Aorta (tissue), 5 donors: ENCODE measurements at places on chromosomes 11 and 22. TPM values are rescaled to one million over a fixed set of nuclear protein-coding genes. Genes with fewer than 3 reads are reported as not detected.

- peak overlapping the region; percentile 19 for H3K27ac ChIP-seq
- no peaks in the 10 kb centered on the region for H3K27me3 ChIP-seq
- H3K36me3 ChIP-seq, result no peaks in the 10 kb centered on the region
- DNase-seq, result no peak
Measured at GRCh38 chr11:96318850-96319249, 24.1 kb downstream of the MAML2 start.

GRCh38 chr11:130765951-130766649 lies 150.2 kb downstream of the SNX19 start:
- H3K27me3 ChIP-seq, result no peaks in the 10 kb centered on the region
- H3K4me3 ChIP-seq, result no peak overlapping the region
- no peak for DNase-seq
- H3K27ac ChIP-seq, result no peak overlapping the region

GRCh38 chr22:36471341-36471821 lies 10.1 kb downstream of the TXN2 start:
- peaks cover 4% of the 10 kb centered on the region for H3K36me3 ChIP-seq
- no peaks in the 10 kb centered on the region for H3K27me3 ChIP-seq
- H3K4me1 ChIP-seq, result no peaks in the 10 kb centered on the region
- no peak overlapping the region for H3K4me3 ChIP-seq
- DNase-seq, result no peak

DNA sequence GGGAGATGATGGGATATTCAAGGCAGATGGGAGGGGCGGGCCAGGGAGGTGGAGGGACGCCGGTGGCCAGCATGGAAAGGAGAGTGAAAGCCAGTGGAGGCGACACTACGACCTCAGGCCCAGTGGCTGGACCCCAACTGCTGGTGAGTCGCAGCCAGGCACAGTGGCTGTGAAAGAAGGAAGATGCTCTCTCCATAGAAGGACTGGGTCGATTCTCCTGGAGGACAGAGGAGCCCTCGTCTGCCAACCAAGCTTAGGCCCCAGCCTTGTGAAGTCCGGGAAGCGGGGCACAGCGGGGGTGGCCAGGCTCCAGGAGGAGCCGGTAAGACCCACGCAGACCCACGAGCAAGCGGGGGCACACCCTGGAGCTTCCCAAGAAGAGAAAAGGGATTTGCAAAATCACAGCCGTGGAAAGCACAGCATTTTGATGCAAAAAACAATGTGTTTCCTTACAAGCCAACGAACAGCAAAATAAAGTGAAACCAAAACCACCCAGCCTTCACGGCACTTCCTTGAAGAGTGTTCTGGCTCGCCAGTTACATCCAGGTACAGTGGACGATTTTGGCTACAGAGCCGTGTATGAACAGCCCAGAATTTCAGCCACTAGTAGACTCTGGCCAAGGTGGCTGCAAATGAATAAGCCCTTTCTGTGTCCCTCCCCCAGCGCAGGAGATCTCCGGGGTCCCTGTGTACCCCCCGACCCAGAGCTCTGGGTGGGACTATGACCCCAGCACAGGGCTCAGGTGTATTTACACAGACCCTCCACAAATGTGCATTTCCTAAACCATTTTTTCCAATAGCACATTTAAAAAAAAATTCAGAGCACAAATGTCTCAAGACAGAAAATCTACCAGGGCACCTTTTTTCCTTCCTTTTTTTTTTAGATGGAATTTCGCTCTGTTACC lies 96.9 kb downstream of the TRMU start:
- no peaks in the 10 kb centered on the region for H3K36me3 ChIP-seq
- no peaks in the 10 kb centered on the region for H3K4me1 ChIP-seq
- no peaks in the 10 kb centered on the region for H3K27me3 ChIP-seq
- H3K4me3 ChIP-seq, result no peak overlapping the region
- H3K27ac ChIP-seq, result no peak overlapping the region

GRCh38 chr22:47161631-47162030 lies 399.2 kb downstream of the TBC1D22A start:
- H3K27ac ChIP-seq, result no peak overlapping the region
- H3K36me3 ChIP-seq, result no peaks in the 10 kb centered on the region
- H3K4me3 ChIP-seq, result no peak overlapping the region
- DNase-seq, result peak; percentile 54
- H3K27me3 ChIP-seq, result no peaks in the 10 kb centered on the region

GRCh38 chr11:118287006-118287405 lies 17.5 kb upstream of the CD3E start:
- no peak for DNase-seq
- no peaks in the 10 kb centered on the region for H3K36me3 ChIP-seq
- H3K4me3 ChIP-seq, result no peak overlapping the region
- no peak overlapping the region for H3K27ac ChIP-seq
- no peaks in the 10 kb centered on the region for H3K27me3 ChIP-seq

Gene OR5A1
- not detected for total RNA-seq
